ENCODE measurements at places on chromosomes 1 and 21.

- DNase-seq = no peak
Measured at GRCh38 chr21:28767523-28767922, 225.2 kb downstream of the LTN1 start.

DNA sequence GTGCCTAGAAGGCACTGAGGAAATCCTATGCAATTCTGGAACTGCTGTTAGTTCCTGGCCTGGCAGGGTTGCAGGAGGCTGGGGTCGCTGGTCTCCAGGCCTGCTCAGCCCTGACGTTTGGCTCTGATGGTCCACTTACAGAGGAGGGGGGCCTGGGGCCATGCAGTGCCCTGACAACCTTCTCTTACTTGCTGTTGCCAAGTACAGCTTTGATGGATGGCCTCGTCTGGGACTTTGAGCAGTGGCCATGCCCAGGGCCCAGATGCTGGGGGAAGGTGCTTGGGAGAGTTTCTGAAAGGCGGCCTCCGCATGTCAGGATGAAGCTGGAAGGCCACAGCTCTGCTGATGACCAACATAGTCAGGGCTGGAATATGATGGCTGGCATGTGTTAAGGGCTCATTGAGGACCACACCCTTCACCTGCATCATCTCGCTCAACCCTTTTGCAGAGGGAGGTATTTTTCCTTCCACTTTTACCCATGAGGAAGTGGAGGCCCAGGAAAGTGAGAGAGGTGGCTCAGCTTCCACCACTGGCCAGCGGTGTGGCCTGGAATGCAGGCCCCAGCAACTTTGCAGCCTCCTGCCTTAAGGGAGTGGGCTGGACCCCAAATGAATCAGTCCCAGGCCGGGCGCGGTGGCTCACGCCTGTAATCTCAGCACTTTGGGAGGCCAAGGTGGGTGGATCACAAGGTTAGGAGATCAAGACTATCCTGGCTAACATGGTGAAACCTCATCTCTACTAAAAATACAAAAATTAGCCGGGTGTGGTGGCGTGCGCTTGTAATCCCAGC is 34.7 kb upstream of the LRRC3 start:
- DNase-seq = no peak

GRCh38 chr1:60759291-60759690 is 323.1 kb upstream of the NFIA start:
- DNase-seq = no peak

GRCh38 chr1:23601968-23602876 is 42.9 kb upstream of the ID3 start:
- DNase-seq = no peak

DNA sequence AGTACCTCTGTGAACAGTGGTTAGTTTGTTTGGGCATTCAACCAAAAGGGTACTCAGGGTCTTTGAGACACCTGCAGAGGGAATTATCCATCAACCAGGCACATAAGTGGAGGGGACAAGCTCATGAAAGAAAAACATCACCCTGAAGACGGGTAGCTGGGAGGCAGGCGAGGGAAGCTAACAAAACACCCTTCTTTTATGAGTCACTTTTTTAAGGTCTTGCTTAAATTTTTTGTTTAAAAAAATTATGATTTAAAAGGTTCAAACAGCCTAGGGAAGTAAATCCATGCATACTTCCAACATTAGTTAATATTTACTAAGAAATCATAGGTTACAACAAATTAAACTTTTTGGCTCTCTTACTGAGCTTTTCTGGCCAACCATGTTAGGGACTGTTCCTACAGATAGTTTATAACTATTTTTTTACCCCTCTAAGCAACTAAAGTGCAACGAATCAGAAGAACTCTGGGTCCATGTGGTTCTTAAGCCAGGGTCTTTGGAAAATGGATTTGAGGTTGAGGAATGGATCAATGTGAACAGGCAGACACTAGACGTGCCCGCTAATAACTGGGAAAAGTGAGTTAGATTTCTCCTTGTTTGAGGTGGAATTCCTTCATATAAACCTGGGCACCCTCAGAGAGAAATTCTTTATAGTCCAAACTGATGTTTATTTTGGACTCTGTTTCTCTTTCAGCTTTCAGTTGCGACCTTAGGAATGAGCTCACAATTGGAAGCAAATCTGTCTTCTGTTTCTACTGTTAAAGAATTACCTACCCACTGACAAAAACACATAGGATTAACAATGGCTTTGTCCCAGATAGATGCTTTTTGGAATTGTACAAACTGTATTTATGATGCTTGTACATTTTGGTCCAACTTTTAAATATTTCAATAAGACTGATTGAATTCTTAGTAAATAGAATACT is 123.0 kb downstream of the LYPLAL1 start:
- DNase-seq = no peak

DNA sequence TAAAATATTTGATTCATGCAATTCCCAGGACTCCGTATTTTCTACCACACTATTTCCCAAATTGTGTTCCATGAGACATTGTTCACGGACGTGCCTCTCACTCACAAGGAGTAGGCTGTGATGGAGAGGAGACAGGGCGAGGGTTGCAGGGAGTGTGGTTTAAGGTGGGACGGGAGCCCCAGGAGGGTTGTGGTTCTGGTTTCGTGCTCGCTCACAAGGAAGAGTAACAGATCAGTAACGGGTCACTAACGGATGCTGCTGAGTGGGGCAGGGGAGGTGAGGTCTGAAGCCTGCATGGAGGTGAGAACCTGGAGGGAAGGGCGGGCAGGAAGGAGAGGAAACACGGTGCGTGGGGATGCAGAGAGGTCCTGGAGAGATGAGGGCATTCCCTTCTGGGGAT is 28.8 kb downstream of the TFF3 start:
- DNase-seq = no peak

GRCh38 chr1:17893891-17894631 is 138.9 kb downstream of the ACTL8 start:
- DNase-seq = no peak

DNA sequence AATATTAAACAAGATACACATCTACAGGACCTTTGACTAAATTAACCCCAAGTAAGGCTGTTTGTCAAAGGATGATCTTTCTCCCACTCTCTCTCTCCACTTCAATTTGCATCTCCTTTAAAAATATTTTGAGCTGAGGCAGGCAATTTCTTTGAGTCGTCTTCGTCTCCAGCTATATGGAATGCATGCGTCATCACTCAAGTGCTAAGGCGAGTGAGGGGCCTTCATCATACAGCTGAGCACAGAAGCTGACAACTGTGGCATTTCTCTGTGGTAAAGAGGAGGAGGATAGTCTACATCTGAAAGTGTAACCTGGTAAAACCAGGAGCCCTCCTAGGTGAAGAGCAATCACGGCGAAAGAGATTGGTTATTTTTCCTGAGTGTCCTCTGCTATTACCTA is 7.6 kb downstream of the EPHX4 start:
- no peak for DNase-seq

- DNase-seq = no peak
Measured at GRCh38 chr1:157155658-157156057, 17.5 kb upstream of the ETV3 start.

GRCh38 chr1:220426989-220427388 is 100.9 kb upstream of the MARK1 start:
- DNase-seq = no peak

GRCh38 chr1:115453666-115454065 is 115.6 kb upstream of the NGF start:
- DNase-seq = no peak

DNA sequence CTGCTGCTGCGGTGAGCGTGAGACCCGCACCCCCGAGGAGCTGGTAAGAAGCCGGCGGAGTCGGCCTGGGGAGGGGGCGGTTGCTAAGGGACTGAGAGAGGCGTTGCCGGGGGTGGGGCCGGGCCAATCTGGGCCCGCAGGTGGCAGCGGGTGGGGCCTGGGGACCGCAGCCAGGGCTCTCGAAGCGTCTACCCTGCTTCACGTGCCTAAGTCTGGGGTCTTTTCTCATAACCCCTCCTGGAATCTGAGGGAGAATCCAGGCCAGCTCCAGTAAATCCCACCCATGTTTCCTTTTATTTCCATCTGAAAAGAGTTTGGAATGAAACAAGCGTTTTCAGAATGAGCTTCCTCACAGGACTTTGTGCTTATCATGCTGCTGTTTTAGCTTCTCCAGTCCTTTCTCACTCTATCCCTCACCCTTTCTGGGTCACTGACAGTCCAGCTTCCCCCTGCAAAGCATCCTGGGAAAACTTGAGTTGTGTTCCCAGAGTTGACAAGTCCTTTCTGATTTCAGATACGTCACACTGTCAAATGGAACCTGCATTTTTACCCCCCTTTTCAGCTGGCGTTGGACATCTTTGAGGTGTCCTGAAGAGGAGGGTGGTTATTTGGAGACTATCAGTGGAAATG is 431 bp downstream of the CLCN6 start:
- no peak for DNase-seq

GRCh38 chr1:155219592-155220031 is 11.1 kb downstream of the MTX1 start:
- no peak for DNase-seq

DNA sequence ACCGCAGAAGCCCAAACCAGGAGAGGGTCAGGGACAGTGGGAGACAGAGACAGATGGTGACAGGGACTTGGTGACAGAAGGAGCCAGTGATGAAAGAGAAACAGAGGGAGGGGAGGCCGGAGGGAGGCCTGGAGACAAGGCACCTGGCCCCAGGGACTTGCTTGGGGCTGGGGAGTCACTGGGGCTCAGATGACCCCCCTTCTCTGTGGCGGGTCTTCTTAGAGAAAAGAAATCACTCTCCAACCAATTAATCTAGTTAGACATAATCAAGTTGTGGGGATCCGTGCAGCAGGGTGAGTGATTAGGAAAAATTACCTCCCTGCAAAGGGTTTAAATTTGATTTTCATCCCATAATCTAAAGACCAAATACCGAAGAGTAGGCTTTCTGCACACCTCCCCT is 519.8 kb downstream of the PTPRU start:
- no peak for DNase-seq

DNA sequence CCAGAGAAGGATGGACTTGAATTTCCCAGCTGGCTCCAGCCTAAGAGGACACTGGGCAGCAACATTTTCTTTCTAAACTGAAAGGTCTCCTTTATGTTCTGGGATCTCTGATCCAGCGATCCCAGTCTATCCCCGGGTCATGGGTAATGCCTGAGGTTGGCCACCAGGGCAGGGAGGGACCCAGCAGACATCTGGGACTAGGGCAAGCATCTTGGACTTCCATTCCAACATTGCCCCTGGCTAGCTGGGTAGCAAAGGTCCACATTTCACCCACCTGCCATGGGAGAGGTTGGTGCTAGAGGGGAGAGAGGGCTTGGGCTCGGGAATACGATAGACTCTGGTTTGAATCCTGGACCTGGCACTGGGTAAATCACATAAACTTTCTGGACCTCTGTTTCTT is 84.6 kb downstream of the LRRN2 start:
- DNase-seq = no peak

DNA sequence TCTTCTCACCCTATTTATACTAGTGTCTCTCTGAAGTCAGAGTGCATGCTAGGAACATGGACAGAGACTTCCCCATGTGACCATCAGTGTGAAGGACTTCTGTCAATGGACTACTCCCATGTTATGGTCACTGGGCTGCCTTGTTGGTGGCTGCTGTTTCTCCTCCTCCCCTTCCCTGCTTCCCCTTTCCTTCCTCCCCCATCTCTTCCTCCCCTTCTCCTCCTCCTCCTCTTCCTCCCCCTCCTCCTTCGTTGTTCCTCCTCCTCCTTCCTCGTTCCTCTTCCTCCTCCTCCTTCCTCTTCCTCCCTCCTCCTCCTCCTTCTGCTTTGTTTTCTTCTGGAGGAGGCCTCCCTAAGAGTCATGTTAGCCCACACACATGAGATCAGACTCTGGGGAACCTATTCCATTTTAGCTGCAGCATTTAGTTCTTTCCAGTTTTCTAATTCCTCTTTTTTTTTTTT is 35.8 kb downstream of the IER5 start:
- DNase-seq = no peak

GRCh38 chr1:234840253-234840652 is 230.3 kb upstream of the IRF2BP2 start:
- DNase-seq = no peak

GRCh38 chr1:40982721-40983120 is 3.2 kb downstream of the CTPS1 start:
- DNase-seq = no peak

DNA sequence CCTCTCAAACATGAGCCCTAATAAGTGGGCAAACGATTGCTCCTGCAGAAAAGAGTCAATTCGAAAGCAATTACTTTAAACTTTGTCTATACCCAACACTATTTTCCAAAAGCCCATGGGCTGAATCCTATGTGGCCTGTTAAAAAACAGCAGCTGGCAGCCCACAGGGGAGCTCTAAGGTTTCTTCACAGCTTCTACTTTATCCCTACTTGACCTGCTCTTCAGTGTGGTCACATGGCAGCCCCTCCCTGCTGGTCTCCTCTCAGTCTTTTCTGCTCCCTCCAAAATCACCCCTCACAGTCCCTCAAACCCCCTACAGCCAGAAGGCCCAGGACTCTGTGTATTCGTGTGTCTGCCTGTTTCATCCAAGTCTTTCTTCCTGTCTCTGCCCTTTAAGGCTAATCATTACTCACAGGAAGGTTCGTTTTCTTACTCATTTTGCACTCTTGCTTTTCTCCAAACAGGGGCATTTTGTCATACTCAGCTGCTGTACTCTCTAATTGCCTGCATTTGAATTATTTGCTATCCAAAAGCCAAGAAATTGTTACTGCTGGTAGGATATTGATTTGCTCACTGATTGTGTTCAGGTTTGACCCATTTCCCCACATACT is 62.4 kb upstream of the FAM3B start:
- DNase-seq = no peak

DNA sequence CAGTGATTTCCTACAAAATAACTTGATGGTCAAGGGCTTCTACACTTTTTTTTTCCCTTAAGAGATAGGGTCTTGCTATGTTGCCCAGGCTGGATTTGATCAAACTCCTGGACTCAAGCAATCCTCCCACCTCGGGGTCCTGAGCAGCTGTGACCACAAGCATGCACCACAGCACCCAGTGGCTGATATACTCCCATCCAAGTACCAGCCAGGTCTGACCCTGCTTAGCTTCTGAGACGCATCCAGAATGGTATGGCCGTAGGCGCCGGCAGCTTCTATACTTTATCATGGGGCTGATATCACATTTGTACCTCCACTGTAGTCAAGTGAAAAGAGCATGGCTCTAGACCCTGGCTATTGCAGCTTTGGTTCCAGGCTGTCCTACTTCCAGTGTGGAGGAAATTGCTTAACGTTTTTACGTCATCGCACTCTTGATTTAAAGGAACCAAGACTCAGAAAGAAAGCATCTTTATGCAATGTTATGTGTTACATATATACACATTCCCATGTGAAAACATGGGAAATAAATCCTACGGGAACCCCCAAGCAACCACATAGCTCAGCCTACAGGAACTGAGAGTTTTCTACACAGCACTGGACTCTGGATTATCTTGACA is 39.5 kb downstream of the PDPN start:
- DNase-seq = no peak

DNA sequence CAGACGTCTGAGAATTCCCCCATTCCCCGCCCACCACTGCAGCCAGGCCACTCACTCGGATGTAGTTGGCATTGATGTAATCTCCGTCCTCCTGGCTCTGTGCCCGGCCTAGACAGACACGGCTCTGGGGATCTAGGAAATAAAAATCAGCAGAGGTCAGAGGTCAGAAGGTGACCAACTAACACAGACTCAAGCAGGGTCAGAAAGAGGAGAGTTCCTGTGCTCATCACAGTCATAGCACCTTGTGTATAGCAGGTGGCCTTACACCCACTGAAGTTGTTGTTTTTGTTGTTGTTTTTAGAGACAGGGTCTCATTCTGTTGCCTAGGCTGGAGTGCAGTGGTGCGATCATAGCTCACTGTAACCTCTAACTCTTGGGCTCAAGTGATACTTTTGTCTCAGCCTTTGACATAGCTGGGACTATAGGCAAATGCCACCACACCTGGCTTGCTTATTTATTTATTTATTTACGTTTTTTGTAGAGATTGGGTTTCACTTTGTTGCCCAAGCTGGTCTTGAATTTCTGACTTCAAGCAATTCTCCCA is 4.9 kb downstream of the PTPN7 start:
- no peak for DNase-seq

GRCh38 chr1:145730900-145731299 is 11.6 kb downstream of the CD160 start:
- no peak for DNase-seq
